ENCODE measurements at places on chromosomes 4 and X.

DNA sequence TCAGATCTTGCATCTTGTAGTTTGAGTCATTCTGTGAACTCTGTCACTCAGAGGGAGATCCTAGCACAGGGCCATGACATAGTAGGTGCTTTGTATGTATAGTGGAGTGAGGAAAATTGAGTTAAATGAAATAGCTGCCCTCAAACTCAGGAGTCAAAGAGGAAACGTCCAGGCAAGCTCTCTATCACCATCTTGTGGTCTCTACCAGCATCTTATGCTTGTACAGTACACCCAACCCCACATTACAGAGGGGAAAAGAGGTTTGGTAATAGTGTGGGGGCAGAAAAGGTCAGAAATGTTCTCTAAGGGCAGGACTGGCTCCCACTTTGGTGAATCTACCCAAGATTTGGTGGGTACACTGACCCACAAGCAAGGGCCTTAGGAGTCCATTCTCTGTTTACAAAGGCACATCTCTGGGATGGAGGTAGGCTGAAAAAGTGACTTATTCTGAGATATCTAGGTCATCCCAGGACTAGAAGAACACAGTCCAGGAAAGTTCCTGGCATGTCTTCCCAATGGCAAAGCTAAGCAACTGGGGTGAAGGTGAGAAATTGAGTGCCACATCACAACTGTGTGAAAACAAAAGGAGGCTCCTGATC is 131.8 kb downstream of the OR13H1 start:
- DNase-seq = peak; percentile 0

DNA sequence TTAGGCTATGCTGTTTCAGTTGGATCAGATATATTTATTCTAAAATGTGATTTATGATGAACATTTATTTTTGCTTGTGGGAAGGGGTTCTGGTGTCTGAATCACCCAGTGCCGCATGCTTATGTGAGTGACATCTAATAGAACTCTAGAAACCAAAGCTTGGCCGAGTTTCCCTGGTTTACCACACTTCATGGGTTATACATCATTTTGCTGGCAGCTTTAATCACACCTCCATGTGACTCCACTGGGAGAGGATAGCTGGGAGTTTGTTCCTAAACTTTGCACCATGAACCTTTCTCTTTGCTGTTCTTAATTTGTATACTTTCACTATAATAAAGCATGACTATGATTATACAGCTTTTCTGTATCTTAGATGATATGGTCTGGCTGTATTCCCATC is 382.9 kb downstream of the INPP4B start:
- no peak for DNase-seq

GRCh38 chr4:108540536-108540935 is 79.8 kb upstream of the RPL34 start:
- DNase-seq = peak; percentile 64

DNA sequence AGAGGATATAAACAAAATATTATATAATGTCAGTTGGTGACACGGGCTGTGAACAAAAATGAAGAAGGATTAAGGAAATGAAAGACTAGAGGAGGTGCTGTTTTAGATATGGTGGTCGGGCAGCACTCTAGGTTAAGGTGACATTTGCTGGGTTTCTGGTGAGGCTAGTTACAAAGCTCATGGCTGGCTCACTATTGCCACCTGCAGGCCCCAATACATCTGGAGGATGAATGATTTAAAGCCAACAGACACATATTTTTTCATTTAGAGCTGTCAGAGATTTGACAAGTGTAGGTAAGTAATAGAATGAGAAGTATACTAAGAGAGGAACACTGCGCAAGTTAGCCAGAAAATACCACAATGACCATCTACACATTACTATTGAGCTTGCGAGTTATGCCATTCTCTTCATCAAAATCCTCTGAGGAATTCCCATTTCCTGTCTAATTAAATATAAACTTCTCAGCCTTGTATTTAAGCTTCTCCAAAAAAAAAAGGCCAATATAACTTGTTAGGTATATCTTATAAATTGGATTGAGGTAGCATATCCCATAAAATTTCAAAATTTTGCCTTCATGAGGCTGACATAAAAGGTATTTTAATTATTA is 6.4 kb upstream of the FGG start:
- peak; percentile 47 for DNase-seq

- no peak for DNase-seq
Measured at GRCh38 chrX:15646543-15646942, 18.1 kb downstream of the CLTRN start.

DNA sequence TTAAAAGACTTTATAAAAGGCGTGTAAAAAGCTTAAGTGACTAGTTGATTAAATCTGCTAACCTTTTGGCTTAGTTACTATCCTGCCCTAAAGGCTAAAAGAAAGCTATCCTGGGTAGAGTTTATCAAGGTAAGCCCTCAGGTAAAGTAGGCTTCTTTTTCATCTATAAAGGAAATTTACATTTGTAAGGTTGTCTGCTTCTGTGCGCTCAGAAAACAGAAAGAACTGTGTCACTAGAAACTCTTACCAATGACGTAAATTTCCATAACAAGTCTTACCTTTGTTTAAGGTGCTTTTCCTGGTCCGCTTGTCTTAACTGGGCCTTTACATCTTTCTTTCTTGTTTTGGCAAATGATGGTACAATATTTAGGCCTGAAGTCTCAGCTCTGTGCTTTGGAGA is 37.7 kb upstream of the FGF2 start:
- no peak for DNase-seq

GRCh38 chrX:34886011-34886410 is 56.6 kb upstream of the FAM47B start:
- DNase-seq = no peak

DNA sequence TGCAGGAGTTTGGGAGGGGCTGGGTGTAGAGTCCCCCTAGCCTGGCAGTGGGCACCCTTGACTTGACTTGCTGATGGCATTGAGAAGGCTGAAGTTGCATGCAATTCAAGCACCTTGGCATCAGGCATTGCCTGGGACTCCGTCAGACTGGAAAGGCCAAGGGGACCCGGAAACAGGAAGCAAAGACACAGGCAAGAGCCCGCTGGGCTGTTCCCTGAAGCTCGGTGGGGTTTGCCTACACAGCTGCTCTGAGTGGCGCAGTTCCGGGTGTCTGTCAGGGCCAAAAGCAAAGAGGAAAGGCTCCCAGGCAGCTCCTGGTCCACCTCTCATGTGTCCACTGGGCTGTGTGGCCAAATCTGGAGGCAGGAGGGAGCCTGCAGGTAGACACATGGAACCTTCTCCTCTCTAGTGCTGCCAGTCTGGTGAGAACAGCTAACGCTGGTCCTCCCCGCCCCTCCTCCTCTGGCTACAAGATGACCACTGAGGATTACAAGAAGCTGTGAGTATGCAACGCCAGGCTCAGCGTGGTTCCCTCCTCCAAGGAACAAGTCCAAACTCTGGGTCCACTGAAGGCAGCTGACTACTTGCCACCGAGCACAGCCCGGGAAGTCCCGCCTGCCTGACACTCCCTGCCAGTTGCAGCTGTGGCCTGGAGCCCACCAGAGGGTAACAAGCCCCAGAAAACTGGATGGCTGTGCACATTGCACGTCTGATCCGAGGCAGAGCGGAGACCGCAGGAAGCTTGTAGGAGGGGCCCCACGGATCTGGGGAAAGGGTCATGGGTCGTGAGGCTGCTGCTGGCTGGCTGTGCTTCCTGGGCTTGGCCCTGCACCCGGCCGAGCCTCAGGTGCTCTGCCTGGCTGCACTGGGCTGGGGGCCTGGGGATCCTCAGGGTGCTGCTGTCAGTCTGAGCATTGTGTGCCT is 20.1 kb downstream of the ZNF185 start:
- no peak for DNase-seq

DNA sequence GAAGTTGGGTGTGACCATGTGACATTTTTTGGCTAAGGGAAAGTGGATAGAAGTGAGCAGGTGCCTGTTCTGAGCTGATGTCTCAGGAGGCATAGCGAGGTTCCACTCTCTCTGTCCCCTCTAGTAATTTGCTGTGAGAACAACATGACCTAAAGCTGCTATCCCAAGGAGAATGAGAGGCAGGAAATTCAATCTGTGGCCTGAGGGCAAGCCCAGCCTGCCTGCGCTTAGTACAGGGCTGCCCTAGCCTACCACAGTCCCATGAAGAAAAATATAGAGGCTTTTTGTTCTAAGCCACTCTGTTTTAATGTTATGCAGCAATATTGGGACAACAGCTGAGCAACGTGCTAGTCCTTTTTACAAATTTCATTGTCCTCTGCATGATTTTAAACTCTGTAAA is 193.1 kb downstream of the LDB2 start:
- no peak for DNase-seq

DNA sequence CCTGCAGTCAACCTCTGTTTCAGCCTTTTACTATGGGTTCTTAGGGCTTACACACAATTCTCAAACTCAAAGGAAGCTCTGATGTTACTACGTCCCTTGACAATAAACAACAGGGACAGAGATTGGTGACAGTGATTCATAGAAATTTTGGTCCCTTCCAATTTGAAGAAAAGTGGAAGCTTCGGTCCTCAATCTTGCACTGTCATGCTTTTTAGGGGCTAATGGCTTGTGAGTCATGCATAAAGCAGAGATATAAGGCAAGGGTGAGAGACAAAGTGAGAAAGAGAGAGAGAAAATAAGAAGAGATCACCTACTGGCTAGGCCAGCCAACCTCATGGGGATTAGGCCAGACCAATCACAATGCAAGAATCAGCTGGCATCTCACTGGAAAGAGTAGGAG is 63.2 kb upstream of the STARD8 start:
- DNase-seq = no peak

- DNase-seq = no peak
Measured at GRCh38 chrX:74551934-74552333, 62.5 kb downstream of the RLIM start.

DNA sequence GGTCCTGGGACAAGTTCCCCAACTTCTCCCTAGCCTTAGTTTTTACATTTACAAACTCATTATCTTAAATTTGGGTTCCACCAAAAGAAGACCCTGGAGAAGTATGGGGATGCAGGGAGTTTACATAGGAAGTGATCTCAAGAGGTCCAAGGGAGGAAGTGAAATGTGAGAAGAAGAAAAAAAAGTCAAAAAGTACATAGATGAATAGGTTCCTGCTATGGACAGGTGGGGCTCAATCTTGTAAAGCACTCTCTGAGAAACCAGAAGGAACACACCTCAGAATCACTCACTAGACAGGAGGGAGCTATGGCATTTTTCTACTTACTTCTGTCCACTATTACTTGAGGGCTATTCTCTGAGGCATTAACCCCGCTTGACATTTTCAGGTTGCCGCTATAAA is 56.6 kb downstream of the ARHGAP6 start:
- no peak for DNase-seq

GRCh38 chr4:163072222-163072621 is 94.5 kb downstream of the NAF1 start:
- no peak for DNase-seq

DNA sequence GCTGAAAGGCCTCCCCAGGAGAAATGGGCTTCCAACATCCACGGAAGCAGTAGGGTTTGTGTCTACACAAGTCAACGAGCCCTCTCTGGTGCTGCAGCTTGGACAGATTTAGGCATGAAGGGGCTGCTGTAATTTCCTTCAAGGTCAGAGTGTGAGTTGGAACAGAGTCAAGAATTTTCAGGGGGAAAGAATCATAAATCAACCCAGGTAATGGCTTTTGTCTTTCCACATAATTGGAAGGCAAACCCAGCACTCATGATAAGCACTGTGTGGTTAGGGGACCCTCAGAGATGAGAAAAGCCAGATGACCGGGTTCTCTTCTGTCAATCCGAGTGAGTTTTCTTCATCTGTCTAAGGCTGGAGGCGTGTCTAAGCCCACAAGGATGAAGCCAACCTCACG is 78.6 kb upstream of the MXRA5 start:
- no peak for DNase-seq

DNA sequence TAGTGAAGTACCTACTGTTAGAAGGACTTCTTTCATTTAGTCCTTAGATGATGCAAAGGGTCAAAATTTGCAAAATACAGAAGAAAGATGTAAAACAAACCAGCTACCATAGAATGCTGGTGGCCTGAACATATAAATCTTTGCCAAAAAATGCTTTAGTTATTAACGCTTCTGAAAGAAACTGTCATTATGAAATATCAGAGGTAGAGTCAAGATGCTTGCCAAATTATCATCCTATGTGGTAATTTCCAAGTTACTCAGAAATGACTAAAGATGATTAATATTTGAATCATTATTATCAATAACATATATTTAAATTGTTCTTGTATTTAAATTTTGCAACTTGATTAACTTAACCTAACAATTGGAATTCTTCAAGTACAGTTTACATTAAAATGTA is 588.4 kb upstream of the FAM241A start:
- no peak for DNase-seq

GRCh38 chr4:478373-478772 is 20.6 kb downstream of the ZNF721 start:
- DNase-seq = no peak

DNA sequence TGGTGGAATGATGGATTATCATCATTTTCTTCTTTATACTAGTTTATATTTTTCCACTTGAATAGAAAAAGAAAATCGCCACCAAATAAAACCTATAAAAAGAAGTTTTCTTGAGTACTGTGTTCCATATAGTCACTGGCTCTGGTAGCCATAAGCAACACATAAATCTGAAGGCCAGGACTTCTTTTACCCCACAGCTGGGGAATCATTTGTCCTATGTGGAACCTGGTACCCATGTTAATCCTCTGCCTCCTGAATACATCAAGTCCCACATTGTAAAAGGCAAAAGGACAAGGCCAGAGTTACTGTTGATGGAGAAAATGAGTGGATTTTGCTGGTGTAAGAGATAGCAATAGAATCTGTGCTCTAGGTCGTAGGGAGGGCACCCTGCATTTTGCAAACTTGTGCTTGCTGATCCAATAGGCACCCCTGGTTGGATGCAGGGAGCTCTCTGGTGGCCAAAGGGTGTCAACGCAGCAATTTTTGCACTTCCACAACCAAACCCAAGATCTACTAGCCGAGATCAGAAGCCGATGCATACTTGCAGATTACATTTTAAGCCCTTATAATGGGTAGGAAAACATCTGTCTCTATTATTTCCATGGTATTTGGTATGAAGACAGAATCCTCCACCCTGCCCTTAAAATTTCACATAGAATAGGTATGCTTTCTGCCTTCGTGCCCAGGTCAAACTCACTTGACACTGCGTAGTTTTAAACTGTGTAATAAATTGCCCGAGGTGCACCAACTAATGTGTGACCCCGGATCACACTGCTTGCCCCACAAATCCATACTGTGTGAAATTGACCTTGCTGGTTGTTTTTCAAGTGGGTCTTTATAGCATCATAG is 146.2 kb upstream of the SCML1 start:
- DNase-seq = peak; percentile 18

DNA sequence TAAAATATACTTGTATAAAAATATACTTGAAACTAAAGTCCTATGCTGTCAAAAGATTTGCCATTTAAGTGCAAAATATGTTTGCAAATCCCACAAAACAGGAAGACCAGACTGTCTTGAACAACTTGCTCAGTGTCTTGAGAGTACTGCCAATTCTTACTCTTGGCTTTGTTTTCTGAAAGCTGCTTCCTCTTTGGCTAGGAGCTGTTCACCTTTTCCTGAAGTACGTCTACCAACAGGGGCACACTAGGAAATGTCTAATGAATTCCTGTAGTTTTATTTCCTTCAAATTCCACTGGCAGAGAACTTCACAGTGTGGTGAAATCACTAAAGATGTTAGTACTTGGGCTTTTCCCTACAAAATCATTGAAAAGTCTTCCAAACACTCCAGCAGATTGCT is 46.4 kb upstream of the ABCG2 start:
- no peak for DNase-seq
